ENCODE measurements at places on chromosomes 4 and X.

DNA sequence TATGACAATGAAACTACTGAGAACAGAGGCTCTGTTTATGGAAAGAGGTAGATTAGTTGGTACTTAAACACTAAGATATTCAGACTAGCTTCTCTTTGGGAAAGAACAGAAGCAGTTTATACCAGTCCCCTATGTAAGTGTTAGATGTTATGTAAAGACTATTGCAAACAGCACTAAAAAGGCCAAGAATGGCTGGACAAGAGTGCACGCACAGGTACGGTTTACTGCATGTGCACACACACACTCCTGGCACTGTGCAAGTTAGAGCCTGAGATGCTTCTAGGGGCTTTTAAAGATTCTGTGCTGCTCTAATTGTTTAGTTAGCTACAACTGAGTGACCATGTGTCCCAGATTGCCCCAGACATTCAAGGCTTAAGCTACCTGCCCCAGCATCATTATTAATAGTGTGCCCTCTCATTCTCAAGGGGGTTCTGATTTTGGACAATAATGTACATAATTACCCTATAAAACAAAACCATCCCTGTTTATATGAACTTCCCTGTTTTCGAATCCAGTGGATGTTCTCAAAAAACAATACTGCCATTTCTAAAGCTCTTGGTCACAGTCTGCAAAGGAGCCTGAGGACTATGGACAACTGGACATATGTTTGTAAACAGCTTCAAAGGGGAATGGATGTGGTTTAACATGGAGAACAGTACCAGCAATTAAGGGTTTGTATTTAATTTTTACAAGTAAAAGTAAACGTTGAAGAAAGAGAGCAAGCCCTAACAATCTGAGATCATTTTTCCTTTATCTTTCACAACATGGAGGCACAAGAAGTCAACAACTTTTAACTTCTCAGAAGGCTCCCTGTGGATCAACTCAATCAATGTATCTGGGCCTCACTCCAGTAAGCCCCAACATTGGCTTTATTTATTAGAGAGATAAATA, 2.0 kb downstream of the SETD7 start:
- DNase-seq = no peak

GRCh38 chr4:131054489-131055019, 1958.6 kb downstream of the C4orf33 start:
- no peak for DNase-seq

DNA sequence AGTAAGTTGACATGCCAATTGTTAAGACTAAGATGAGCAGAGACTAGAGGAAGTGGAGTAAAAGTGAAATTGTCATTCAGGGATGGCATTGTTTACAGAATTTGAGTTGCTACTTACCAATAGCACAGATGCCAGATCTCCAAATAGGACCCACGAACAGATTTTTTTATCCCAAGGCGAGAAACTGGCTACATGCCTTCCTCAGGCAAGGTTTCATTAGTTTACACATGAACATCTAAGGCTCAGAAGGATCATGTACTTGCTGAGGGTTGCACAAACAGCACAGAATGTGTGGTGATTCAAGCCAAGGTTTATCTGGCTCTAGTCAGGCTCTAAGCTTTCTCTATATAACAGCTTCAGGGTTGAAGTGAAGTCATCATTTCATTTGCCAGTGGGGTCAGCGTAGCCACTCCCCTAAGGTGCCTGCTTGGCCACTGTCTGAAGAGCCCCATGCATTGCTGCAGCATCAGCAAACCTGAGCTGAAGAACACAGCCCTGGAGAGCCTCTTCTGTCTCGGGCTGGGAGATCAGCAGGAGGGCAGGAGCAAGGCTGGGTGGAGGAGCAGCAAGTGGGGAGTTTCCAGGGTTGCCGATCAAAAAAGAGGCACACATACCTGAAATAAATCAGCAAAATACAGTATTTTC, 193.0 kb upstream of the LCORL start:
- DNase-seq = no peak

DNA sequence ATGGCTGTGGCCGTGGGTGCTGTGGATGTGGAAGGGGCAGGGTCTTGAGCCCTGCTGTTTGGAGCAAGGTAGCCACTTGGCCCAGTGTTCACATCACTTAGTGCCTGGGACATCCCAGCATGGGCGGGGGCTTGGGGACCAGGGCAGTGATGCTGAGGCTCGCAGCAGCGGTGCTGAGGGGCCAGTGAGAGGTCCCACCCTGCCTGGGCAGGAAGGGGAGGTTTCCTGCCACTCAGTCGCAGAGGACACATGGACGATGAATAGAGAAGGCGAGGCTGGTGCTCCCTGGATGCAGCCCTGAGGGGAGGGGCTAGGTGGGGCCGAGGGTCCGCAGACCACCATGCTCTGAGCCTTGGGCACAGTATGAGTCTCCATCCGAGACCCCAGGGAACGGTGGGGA, 25.7 kb downstream of the DOK7 start:
- DNase-seq = no peak

- no peak for DNase-seq
Observed at GRCh38 chr4:37455301-37456131, 211.0 kb downstream of the NWD2 start.

DNA sequence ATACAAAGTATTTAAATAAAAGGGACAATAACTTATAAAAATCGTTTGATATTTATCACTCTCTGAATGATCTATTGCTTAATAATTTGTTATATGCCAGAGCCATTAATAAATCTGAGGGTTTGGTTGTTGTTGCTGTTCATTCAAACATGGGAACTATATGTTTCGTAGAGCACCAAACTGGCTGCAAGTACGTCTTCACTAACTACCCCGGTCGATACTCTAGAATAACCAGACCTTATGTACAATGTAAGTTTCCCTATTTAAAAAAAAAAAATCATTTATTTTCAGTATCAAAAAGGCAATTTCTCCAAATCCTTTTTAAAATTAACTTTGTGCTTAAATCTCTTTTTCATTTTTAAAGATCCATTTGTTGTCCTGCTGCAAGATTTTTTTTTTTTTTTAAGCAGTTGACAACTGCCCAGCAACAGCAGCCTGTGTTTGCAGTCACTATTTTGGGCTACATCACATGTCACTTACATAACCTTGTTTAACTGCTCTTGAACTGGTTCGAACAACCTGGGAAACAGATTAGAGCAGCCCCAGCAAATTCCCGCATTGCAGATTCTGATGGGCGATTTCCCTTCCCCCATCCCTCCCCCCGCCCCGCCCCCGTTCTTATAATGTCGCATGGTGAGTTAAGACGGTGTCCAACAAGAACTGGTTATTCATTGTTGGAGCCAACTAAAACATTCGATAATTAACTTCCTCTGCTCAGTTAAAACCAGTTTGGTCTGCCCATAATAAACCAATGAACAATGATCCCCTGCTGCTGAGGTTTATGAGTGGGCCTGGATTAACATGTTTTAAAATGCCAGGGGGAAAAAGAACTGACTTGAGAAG, 238.9 kb downstream of the NR3C2 start:
- DNase-seq = no peak

- no peak for DNase-seq
Observed at GRCh38 chr4:66490729-66491128, 820.4 kb upstream of the EPHA5 start.

DNA sequence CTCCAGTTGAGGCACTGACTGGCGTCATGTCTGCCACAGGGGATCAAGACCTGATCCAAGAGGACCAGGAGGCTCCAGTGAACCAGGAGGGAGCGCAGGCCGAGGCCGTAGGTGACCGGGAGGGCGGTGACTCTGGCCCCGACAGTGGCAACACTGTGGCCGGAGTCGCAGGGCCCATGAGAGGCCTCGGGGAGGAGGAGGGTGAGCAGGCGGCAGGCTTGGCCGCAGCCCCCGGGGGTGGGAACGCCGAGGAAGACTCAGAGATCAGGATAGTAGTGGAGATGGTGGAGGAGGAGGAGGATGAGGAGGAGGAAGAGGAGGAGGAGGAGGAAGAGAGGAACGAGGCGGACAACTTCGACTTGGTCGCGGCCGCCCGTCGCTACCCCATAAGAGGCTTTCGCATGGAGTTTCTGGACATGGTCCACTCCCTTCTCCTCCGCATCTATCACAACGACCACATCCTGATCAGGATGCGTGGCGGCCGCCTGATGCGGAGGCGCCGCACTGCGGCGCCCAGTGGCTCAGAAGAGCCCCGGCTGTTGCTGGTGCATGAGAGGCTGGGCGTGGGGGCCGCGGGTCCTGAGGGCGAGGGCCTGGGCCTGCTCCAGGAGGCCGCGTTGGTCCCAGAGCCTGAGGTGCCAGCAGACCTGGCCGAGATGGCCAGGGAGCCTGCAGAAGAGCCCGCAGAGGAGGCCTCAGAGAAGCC, 560 bp downstream of the CT47C1 start:
- DNase-seq = no peak

All from stimulated activated CD8-positive, alpha-beta memory T cell treated with anti-CD3 and anti-CD28 coated beads, Interleukin-7, amount 100 ng/mL, for 1 hour (primary cell).